ENCODE measurements at places on chromosomes 5 and 9.

GRCh38 chr5:73214996-73215395, 42.0 kb downstream of the TMEM174 start:
- no peak for DNase-seq

- DNase-seq = no peak
Observed at GRCh38 chr5:164748861-164749260, 1243.4 kb downstream of the MAT2B start.

GRCh38 chr9:116422119-116422979, 264.8 kb upstream of the TRIM32 start:
- no peak for DNase-seq

DNA sequence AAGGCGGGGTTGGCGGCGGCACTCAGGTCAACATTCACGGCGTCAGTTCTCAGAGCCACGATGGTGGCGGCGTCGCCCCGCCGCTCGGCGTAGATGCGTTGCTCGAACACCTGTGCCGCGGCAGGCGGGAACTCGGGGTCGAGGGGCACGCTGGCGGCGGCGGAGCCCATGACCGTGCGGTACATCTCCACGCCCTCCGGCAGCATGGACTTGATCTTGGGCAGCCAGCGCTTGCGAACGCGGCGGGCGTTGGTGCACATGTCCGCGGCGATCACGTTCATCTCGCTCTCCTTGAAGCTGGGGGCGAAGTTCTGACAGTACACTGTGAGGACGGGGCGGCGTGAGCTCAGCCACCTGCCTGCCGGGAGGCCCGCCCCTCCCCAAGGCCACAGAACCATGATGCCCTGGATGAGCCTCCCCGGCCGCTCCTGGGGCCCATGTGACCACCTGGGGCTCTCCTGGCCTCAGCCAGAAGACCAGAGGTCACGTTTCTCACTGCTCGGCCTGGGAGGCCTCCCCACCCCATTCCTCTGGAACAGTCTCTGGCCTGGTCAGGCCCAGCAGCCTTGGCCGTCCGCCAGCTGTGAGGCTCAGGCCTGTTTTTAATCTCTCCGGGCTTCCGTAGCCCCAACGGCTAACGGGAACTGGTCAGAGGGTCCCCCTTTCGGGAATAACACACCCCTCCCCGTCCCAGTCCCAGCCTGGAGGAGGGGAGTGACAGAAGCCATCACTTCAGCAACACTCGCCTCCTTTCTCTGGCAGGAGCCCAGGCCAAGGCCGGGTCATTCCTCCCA, 50.7 kb upstream of the UBAC1 start:
- no peak for DNase-seq

DNA sequence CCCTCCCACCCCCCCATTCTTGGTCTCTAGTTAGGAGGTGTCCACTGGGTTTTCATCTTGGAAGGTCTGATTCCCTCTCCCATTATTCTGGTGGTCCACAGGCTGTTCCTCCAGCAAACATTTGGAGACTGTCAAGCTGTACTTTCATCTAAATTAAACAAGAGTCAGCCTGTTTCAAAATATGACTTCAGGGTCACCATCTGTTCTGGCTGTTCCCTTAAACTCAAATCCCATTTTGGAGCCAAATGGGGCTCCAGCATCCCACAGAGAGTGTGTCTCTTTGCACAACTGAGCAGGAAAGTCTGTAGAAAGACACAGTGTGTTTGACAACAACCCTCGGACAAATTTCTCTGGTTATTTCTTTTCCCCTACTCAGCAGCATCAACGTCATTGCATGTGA, 20.5 kb downstream of the COL15A1 start:
- no peak for DNase-seq

GRCh38 chr9:81560851-81561732, 128.3 kb downstream of the TLE1 start:
- no peak for DNase-seq

- DNase-seq = no peak
Observed at GRCh38 chr5:149160291-149160787, 19.0 kb downstream of the ABLIM3 start.

GRCh38 chr5:124285071-124285470, 461.4 kb downstream of the ZNF608 start:
- no peak for DNase-seq

DNA sequence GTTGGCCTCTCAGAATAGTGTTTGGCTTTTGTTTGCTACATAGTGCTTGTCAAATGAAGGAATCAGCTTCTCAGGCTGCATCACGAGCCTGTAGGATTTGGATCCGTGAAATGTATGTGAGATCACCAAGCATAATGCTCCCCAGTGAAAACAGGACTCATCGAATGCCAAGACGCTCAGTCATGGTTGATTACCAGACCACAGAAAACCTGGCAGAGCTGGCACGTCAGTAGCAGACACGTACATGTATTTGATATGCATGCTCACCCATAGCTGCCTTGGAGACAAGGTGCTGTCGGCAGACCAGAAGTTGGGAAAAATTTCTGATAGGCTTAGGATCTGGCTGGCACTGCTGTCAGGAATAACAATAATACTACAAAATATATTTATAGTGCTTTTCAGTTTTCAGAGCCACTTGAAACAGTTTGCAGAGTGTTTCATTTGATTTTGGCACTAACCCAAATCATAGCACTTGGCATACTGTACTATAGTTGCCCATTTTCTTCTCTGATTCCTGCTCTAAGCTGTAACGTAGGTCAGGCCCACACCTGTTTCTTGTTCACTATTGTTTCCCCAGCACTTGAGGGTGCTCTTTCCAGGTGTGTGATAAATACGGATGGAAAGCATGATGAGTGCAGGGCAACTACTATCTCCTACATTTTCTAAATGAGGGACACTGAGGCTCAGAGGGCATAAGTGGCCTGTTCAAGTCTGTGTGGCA, 226.1 kb downstream of the NR3C1 start:
- DNase-seq = no peak

DNA sequence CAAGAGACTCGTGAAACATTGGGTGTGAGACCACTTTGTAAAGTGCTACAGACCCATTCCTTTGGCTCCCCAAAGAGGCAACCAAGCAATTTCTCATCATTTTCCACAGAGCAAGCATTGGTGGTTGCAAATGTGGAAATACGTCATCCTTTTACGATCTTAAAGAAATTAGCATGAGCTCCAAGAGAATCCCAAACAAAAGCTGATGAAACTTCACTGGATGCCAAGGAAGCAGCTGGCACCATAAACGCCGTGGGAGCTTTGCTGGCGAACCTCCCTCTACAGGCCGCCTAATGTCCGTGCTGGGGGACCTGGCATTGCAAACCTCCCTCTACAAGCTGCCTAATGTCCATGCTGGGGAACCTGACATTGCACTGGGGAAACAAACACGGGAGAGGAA, 432.4 kb downstream of the ACTL7B start:
- DNase-seq = no peak

- no peak for DNase-seq
Observed at GRCh38 chr5:150625831-150626746, 14.4 kb upstream of the SYNPO start.

DNA sequence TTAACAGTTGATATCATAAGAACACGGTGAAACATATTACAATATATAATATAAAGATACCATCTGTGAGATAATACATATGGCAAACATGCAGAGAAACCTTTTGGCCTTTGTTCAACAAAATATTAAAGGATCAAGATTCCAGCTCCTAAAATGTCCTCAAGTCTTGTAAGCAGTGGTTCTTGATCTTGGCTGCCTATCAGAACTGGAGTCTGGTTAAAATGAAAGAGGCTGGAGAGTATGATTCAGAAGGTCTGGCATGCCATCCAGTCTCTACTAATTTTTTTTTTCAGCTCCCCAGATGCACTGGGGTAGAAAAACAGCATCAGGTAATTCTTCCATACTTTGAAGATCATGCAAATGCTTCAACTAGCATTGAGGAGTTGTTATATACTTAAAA, 83.2 kb downstream of the TNC start:
- DNase-seq = no peak

DNA sequence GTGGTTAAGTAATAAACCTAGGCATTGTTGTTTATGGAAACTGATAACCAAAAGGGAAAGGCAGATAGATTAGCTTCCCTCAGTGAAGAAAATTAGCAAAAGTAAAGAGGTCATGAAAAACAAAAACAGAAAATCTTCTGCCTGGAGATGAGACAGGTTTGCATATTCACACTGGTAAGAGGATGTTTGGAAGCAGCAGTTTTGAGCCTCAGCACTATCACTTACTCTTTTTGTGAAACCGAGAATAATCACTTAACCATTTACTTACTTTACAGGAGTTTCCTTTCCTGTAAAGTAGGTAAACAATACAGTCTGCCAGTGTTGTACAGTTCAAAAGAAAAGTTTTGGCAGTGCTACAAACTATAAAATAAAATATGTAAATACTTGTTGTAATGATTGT, 35.5 kb upstream of the EMB start:
- no peak for DNase-seq

GRCh38 chr5:132389585-132390286, 20.2 kb downstream of the SLC22A5 start:
- DNase-seq = no peak

DNA sequence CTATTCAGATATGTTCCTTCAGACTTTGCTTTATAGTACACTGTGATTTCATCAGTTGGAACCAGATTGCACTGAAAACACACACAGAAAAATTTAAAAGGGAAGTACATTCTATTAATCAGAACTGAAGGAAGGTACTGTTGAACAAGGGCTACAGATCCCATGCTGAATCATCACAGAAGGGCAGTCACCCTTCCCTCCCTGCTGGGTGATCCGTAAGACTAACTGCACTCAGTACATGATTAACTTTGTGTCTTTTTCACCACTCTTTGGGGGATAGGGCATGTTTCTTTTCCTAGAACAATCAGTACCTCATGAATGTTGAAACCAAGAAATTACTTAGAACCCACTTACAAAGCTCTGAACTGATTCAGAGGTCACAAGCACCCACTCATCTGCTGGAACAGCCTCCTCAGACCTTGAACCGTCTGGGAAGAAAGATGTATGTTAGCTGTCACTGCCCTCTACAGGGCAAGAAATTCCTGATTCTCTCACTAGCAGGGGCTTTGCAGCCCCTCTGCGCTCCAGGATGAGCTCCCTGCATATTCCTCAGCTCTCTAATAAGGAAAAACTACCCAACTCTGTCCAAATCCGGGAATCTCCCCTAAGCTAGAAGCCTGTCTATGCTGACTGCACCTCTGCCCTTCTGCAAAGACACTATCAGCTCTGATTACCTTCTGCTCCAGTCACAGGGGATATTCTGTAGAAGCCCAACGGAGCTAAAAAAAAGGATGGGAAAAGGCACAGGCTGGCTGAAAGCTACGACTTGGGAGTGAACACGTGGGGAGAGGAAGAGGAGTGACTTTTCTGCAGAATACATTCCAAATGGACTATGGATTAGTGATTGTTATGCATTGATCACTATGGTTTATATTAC, 51.0 kb downstream of the IARS1 start:
- no peak for DNase-seq

DNA sequence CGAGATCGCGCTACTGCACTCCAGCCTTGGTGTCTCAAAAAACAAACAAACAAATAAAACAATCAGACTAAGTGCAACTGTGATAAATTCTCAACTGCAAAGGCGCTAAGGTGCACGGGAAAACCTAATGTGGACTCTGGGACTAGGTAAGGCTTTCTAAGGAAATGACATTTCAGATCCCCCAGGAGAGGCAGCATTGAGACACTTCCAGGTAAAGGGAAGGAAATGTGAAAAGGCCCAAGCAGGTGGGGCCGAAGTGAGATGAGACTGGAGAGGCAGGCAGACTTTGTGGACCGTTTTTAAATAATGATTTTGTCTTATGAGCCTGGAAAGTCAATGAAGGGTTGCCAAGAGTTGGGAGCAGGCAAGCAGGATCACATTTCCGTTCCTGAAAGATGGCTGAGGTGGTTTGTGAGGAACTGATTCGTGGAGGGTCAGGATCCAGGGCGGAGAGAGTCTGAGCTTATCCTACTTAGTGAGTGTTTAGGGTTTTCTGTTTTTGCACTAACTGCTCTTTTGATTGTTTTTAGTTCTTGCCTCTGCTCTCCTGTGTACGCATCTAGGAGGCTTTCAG, 2.0 kb upstream of the APBA1 start:
- no peak for DNase-seq

DNA sequence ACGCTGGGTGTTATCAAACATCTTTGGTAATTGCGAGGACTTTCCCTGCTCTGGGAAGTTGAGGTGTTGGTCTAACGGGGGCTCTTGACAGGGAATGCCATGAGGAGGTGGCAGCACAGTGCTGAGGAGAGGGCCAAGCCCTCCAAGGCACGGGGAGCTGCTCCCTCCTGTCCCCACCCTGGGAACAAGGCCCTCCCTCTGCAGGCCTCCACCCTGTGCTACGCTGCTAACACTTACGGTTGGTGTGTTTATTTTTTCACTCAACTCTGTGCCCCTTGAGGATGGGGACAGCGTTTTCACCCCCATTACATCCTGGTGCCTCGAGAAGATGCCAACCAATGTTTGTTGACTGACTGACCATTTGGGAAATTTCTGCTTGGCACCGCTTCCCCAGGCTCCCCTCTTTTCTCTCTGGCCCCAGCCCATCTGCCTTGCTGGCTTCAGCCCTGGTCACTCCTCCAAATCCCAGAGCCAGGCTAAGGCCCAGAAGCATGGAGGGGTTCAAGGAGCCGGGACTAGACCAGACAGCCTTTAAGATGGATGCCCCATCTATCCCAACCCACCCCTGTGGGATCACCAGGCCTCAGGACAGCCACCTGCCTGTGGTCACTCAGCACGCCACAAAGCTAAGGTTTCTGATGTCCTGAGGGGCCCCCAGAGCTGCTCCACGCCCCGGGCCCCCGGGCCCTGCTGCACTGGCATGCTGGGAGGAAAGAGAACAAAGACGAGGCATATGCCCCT, 125.7 kb downstream of the BARX1 start:
- DNase-seq = no peak

DNA sequence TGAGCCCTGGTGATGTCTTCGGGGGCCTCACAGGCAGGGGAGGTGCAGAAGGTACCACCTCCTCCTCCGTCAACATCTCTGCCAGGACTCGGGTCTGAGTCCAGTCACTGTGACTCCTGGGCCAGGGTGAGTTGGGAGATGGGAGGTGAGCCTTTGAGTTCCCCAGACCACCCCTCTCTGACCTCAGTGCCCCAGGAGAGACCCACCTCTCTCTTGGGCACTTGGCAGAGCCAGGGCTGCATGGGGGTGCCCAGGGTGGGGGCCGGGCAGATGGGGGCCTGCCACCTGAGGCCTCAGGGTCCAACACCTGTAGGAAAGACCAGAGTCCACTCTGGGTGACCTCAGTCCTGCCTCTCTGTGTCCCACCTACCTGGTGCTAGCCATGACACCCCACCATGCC, 6.8 kb downstream of the KIF12 start:
- DNase-seq = no peak

GRCh38 chr5:139571966-139572365, 10.8 kb downstream of the UBE2D2 start:
- no peak for DNase-seq

GRCh38 chr5:83503662-83504061, 32.1 kb downstream of the VCAN start:
- no peak for DNase-seq

GRCh38 chr5:50697739-50698138, 31.3 kb downstream of the PARP8 start:
- DNase-seq = no peak

- DNase-seq = no peak
Observed at GRCh38 chr9:87451149-87451548, 46.5 kb upstream of the DAPK1 start.

DNA sequence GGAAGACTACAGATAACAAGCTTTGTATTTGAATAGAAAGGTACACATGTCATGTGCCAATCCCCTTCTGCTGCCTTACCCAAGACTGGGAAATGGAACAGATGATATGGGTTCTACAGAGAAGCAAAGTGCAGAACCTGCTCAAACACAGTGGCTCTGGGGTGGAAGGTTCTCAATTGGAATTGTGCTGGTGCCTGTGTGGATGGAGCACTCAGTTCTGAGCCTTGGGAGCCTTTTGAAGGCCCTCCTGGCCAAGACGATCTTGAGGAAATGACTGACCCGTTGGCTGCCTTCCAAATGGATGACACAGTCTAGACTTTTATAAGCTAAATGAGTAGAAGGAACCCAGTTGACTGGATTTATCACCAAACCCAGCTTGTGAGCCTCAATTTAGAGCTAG, 4.2 kb upstream of the PRSS3 start:
- no peak for DNase-seq

All from AML-193 (cell line).